ENCODE measurements at places on chromosomes 2 and 18.
A peak's percentile ranks its signal among the peaks of the same experiment; 100 is the strongest.

DNA sequence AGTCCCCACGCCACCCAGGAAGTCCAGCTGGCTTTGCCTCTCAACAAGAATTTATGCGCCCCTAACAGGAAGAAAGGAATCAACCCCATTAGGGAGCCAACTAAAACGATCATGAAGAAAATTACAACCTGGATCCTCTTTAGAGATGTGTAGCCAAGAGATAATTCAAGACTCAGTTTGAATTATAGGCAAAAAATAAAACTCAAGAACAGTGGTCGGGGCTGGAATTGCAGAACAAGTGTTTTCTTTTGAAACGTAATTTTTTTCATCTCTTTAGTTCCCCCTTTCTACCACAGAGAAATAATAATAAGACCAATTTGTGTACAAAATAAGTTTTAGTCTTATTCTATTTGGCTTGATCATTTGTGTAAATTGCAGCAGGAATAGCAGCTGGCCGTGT lies 22.4 kb downstream of the PDCD1 start:
- DNase-seq = no peak

DNA sequence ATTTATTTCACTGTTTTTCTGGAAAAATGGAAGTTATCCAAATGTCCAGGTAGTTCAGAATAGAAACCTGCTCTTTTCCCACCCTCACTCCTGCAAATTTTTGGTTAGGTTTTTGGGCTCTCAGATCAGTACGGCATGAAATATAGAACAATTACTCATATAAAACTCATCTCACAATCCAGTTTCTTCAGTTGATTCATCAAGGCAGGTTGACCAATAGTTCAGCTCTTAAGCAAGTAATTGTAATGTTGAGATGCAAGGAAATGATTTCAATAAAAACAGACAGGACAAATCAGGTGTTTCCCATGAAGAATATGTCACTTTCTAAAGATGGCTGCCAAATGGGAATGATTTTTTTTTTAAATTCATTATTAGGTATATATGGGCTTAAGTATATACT lies 2.0 kb downstream of the RAB27B start:
- DNase-seq = no peak

DNA sequence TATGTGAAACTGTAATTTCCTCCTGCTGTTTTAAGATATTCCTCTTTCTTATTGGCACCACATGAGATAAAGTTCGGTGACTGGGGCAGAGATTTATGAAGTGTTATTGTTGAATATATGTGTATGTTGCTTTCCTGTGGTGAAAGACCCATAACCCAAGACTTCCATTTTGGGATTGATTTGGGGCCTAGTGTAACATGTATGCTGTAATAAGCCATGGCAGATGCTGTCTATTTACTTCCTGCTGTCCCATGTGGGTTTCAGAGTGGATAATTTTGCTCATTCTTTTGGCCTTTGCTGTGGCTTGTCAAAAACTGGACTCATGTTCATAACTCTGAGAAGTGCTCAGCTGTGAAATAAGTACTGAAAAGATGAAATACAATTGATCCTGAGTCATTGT lies 10.8 kb upstream of the MYO1B start:
- DNase-seq = no peak

DNA sequence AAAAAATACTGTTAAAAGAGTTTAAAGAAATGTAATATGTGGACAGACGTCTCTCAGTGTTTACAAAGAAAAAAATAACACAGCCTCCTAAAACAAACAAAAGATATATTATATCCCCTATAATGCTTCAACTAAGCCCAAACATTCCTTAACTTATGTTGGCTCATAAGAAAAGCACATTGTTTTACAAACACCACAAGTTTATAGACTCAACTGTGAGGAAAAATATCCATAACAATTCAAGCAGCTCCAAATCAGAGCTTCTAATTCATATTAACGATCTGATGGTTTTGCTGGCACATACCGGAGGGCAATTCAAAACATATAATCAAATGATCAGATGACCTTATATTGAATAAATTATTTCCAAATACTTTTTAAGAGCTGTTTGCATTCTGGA lies 5.5 kb downstream of the LPIN2 start:
- no peak for DNase-seq

- DNase-seq = peak; percentile 27
These were observed 201.2 kb downstream of the NOL4 start for GRCh38 chr18:34023471-34023870.

DNA sequence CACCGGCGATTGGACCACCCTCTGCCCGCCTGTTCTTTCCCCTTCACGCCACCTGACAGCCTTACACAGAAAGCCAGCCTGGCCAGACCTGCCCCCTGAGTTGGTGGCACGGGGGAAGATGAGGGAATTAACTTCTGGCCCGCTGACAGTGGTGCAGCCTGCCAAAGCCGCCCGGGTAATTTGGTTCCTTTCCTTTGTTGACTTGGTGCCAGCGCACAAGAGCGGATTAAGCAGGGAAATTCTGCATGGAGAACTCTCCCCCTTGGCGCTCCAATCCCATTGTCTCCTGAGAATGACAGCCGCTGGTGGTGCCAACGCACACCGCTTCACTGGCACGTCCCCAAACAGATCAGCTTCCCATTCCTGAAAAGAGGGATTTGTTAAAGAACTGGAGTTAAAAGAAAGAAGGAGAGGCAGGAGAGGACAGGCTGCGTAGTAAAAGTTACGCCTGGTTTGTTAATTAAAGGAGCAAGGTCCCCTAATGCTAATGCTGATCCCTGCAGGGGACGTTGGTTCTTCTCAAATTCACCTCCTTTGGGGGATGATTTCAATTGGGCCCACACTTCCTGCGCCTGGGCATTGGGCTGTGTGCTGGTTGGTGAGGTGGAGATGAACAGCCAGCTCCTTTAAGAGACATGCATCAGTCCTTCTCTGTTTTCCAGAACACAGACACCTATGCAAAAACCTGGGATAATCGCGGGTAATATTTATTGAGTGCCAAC lies 286.8 kb downstream of the MYCN start:
- DNase-seq = no peak
